Type B pancreatic cell (in vitro differentiated cells): ENCODE measurements at places on chromosomes 4 and X. TPM values are rescaled to one million over a fixed set of nuclear protein-coding genes. Genes with fewer than 3 reads are reported as not detected.

DNA sequence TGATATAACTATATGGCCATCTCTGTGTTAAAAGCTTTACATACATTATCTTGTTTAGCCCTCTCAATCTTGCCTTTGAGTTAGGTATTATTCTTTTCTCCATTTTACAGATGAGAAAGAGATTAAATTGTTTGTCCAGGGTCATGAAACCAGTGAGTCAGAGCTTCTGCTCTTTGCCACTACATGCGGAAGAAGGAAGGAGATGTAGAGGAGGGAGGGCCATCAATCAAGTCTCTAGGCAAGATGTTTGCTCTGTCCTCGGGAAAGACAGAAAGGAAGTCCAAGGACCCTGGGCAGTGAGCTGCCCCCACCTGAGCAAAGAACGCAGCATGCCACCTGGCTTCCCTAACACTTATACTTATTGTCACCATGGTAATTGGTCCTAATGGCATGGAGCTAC lies 133.7 kb upstream of the IL1RAPL2 start:
- H3K36me3 ChIP-seq = no peaks in the 10 kb centered on the region
- no peak overlapping the region for H3K4me3 ChIP-seq
- H3K27ac ChIP-seq = no peak overlapping the region
- H3K4me1 ChIP-seq = peaks cover 15% of the 10 kb centered on the region

GRCh38 chr4:13322681-13323101 lies 161.4 kb downstream of the RAB28 start:
- H3K4me3 ChIP-seq = no peak overlapping the region
- H3K4me1 ChIP-seq = peaks cover 4% of the 10 kb centered on the region
- no peak overlapping the region for H3K27ac ChIP-seq
- DNase-seq = no peak
- no peaks in the 10 kb centered on the region for H3K36me3 ChIP-seq

DNA sequence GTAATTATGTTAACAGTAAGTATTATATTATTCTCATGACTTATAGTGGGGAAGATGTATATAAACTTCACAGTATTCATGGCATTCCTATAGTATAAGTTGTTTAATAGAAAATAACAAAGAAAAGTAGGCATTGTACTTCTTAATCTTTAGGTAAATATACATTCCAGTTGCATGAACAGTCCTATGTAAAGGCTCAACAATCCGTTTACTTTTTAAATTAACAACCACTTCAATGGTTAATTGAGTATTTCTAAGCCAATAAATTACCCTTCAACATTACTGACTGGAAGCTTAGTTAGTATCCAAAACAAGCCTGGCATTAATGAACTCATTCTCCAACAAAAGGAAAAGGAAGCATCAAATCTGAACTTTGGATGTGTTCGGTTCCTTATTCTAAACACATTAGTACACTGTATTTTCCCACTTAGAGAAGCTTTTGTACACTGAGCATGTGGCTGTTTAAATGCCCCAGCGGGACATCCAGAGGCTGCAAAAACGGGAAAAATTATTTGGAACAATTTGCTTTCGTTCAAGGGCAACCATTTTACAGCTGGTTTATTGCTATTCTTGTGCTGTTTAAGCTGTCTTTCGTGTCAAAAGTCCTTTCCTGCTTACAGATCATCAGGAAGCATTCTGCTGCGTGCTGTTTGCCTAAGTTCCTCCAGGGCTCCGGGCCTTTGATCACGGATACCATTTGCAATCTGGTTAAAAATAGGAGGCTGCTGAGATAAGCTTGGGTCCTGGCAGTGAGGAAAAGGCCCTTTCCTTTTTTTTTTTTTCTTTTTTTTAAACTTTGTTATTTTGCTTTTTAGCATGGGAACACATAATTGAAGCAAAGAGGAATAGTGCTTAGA lies 460.3 kb downstream of the SPRY1 start:
- H3K36me3 ChIP-seq = no peaks in the 10 kb centered on the region
- peak overlapping the region; percentile 39 for H3K4me3 ChIP-seq
- peaks cover 17% of the 10 kb centered on the region for H3K27me3 ChIP-seq
- no peak overlapping the region for H3K27ac ChIP-seq

- H3K4me3 ChIP-seq = no peak overlapping the region
- no peaks in the 10 kb centered on the region for H3K27me3 ChIP-seq
- peaks cover 25% of the 10 kb centered on the region for H3K36me3 ChIP-seq
- H3K4me1 ChIP-seq = peaks cover 13% of the 10 kb centered on the region
These were observed 16.0 kb downstream of the UBA6 start for GRCh38 chr4:67684839-67685531.

DNA sequence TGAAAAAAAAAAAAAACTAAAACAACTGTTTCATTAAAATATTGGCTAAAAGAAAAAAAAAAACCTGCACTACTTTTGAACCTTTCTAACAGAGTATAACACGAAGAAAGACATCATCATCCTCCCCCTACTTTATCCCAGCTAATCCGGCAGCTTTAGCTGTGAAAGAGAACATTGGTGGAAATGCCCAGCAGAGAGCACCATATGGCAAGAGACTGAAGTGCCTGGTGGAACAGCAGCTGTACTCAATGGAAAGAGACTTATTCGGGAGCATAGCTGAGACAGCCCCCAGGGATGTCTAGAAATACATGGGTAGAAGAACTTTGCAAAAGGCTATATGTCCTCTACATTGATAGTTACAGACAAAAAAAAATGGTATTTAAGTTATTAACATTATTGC lies 30.3 kb downstream of the STPG2 start:
- H3K4me1 ChIP-seq = no peaks in the 10 kb centered on the region
- peaks cover 5% of the 10 kb centered on the region for H3K27me3 ChIP-seq
- H3K36me3 ChIP-seq = no peaks in the 10 kb centered on the region
- H3K27ac ChIP-seq = no peak overlapping the region

DNA sequence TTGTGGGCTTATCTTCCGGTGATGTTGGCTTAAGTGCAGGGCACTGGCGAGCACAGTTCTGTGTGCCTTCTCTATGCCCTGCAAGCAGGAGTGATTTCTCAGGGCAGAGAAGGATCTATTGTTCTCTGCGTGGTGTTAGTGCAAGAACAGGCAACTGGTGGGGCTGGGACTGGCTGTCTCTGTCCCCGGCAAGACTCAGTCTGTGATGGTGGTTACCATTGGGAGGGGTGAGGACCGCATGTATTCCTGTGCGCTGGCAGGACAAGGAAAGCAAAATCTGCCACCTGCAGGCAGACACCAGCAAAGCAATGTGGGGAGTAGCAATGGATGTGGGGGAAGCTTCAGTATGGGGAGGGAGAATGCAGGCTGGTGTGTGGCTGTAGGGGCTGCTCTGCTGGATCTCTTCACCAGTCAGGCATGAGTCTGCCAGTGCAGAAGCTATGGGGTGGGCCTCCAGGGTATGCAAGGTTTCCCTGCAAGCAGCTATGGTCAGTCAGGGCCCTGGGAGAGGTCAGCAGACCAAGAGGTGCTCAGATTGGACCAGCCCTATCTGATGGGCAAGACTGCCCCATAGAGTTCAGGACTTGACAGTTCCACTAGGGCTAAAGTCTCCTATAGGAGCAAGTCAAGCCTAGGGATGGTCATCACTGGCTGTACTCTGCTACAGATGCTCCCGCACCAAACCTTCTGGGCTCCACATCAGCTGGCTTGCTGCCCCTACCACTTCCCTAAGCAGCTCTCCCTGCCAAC lies 16.8 kb downstream of the PF4 start:
- peaks cover 12% of the 10 kb centered on the region for H3K27me3 ChIP-seq
- H3K4me3 ChIP-seq = no peak overlapping the region
- H3K4me1 ChIP-seq = no peaks in the 10 kb centered on the region
- H3K36me3 ChIP-seq = no peaks in the 10 kb centered on the region
- no peak overlapping the region for H3K27ac ChIP-seq

DNA sequence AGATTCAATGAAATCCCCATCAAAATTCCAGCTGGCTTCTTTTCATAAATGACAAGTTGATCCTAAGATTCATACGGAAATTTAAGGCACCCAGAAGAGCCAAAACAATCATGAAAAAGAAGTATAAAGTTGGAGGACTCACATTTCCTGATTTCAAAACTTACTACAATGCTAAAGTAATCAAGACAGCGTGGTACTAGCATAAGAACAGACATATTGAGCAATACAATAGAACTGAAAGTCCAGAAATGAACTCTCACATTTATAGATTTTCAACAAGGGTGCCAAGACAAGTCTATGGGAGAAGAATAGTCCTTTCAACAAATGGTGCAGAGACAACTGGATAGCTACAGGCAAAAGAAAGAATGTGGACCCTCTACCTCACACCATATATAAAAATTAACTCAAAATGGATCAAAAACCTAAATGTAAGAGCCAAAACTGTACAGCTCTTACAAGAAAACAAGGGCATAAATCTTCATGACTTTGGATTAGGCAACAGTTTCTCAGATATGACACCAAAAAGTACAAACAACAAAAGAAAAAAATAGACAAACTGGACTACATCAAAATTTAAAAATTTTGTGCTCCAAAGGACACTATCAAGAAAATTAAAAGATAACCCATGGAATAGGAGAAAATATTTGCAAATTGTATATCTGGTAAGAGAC lies 28.5 kb downstream of the SASH3 start:
- H3K4me1 ChIP-seq = peaks cover 5% of the 10 kb centered on the region
- H3K27ac ChIP-seq = no peak overlapping the region
- H3K27me3 ChIP-seq = no peaks in the 10 kb centered on the region
- H3K36me3 ChIP-seq = peaks cover 28% of the 10 kb centered on the region
- H3K4me3 ChIP-seq = no peak overlapping the region
- no peak for DNase-seq

GRCh38 chr4:38106886-38107514 lies 146.8 kb downstream of the PTTG2 start:
- peaks cover 42% of the 10 kb centered on the region for H3K4me1 ChIP-seq
- H3K36me3 ChIP-seq = peaks cover 43% of the 10 kb centered on the region
- no peak overlapping the region for H3K27ac ChIP-seq
- no peaks in the 10 kb centered on the region for H3K27me3 ChIP-seq
- no peak overlapping the region for H3K4me3 ChIP-seq
- no peak for DNase-seq

- no peak overlapping the region for H3K27ac ChIP-seq
- DNase-seq = no peak
- H3K27me3 ChIP-seq = no peaks in the 10 kb centered on the region
- no peak overlapping the region for H3K4me3 ChIP-seq
These were observed 108.0 kb downstream of the ITM2A start for GRCh38 chrX:79259073-79259689.

- no peak overlapping the region for H3K27ac ChIP-seq
- no peaks in the 10 kb centered on the region for H3K27me3 ChIP-seq
- H3K4me3 ChIP-seq = no peak overlapping the region
- DNase-seq = no peak
- H3K4me1 ChIP-seq = no peaks in the 10 kb centered on the region
These were observed 155.4 kb upstream of the FRG1 start for GRCh38 chr4:189785257-189785656.

- H3K27me3 ChIP-seq = no peaks in the 10 kb centered on the region
- DNase-seq = no peak
- H3K4me3 ChIP-seq = no peak overlapping the region
- H3K27ac ChIP-seq = peak overlapping the region; percentile 37
- no peaks in the 10 kb centered on the region for H3K4me1 ChIP-seq
- H3K36me3 ChIP-seq = no peaks in the 10 kb centered on the region
These were observed 94.0 kb downstream of the TMA16 start for GRCh38 chr4:163588532-163588931.

GRCh38 chr4:65617416-65617815 lies 52.9 kb downstream of the EPHA5 start:
- no peak overlapping the region for H3K4me3 ChIP-seq
- DNase-seq = no peak
- no peaks in the 10 kb centered on the region for H3K4me1 ChIP-seq
- no peak overlapping the region for H3K27ac ChIP-seq

- no peaks in the 10 kb centered on the region for H3K36me3 ChIP-seq
- H3K27ac ChIP-seq = no peak overlapping the region
- no peaks in the 10 kb centered on the region for H3K4me1 ChIP-seq
- no peak overlapping the region for H3K4me3 ChIP-seq
- no peak for DNase-seq
These were observed 8.4 kb downstream of the BEND4 start for GRCh38 chr4:42144028-42144427.

DNA sequence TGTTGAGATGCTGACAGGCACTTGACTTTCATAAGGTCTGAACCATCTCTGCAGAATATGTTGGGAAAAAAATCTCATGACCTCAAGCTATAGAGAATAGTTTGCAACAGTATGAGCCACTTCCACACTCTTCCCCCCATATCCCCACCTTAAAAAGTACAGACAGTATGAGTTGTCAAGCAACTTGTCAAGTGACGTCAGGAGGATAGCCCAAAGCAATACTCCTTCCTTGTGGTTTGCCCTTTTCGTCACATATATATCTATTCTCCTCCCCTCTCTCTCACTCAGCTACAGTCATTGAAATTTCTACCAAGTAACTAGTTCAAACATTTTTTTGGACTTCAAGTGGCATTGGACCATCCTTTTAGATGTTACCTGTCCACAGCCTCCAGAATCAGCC lies 67.7 kb downstream of the MCF2 start:
- no peak for DNase-seq
- H3K4me3 ChIP-seq = no peak overlapping the region
- H3K27ac ChIP-seq = no peak overlapping the region
- no peaks in the 10 kb centered on the region for H3K4me1 ChIP-seq
- H3K36me3 ChIP-seq = no peaks in the 10 kb centered on the region
- H3K27me3 ChIP-seq = peaks cover 14% of the 10 kb centered on the region

DNA sequence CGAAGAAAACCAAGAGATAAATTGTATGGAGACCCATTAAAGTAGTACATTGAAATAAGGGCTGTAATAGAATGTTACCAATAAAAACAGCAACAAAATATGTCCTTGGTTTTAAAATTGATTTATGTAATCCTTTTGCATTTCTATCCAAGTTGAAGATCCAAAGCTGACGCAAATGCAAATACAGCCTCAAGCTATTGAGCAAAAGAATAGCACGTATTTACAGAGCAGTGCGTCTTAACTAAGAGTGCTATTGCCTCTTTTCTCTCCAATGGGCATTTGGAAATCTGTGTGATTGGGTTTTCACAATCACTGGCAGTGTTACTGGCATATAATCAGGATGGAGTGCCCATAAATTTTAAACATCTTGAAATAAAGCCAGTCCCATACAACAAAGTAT lies 417.4 kb downstream of the TLL1 start:
- H3K36me3 ChIP-seq = no peaks in the 10 kb centered on the region
- no peak overlapping the region for H3K27ac ChIP-seq
- H3K27me3 ChIP-seq = no peaks in the 10 kb centered on the region
- DNase-seq = no peak
- H3K4me1 ChIP-seq = no peaks in the 10 kb centered on the region

DNA sequence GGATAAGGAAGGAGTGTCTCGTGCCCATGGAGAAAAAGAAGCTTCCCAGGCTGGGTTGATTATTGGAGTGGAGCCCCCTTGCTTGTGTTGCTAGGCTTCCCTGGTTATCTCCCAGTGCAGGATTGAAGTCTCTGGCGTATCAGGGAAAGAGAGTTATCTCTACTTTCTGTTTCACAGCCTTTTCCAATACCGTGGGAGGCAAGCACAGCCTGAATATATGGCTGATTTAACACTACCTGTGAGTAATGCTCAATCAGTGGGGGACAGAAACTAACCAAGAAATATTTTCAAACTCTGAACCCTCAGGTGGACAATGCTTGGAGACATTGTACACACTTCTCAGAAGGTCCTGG lies 65.2 kb downstream of the SERPINA7 start:
- no peaks in the 10 kb centered on the region for H3K36me3 ChIP-seq
- no peak for DNase-seq
- no peaks in the 10 kb centered on the region for H3K27me3 ChIP-seq
- H3K4me1 ChIP-seq = no peaks in the 10 kb centered on the region
- H3K4me3 ChIP-seq = no peak overlapping the region

The GLOD5 gene
- total RNA-seq = not detected in 2 replicates

The RTL5 gene
- total RNA-seq = 16.1 and 21.9 TPM in 2 replicates

The DMD gene
- total RNA-seq = 17.7 and 57.1 TPM in 2 replicates

The CCSER1 gene
- total RNA-seq = 18.1 and 25.5 TPM in 2 replicates

The ASB12 gene
- total RNA-seq = 0.63 TPM in 1 of 2 replicates, not detected in the other

The MAGEE2 gene
- not detected in 2 replicates for total RNA-seq
